ENCODE measurements at places on chromosomes 2 and 18.

- no peak for DNase-seq
Observed at GRCh38 chr2:195779491-195779890, 122.5 kb downstream of the SLC39A10 start.

DNA sequence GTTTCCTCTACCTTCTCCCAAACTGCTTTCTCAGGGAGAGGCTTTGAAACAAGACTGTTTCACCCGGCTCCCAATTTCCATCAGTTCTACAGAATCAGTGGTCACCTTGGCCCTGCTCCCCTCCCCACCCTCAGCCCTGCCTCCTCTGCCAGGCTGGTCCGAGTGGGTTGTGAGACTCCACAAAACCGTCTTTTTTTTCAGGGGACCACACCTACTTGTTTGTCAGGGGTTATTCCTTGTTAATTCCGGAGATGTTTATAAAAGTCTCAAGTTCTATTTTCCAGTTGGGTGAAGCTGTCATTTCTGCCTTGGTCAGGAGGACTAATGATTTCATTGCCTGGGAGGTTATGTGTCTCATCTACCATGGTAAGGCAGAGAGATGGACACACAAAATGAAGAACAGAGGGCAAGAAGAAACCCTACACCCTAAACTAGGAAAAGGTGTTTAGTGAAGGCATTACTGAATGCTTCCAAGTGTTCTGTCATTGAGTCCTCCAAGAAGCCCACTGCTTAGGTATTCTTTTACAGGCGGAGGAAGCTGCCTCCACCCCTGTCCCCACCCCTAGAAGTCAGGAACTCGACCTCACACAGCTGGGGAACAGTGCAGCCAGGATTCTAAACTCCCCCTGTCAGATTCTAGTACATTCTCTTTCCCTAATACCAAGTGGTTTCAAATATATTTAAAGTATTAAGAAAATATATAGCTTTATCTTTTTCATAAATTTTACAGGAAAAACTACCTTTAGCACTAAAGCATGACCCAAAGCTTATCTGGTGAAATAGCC lies 46.3 kb downstream of the COPS8 start:
- DNase-seq, result no peak

DNA sequence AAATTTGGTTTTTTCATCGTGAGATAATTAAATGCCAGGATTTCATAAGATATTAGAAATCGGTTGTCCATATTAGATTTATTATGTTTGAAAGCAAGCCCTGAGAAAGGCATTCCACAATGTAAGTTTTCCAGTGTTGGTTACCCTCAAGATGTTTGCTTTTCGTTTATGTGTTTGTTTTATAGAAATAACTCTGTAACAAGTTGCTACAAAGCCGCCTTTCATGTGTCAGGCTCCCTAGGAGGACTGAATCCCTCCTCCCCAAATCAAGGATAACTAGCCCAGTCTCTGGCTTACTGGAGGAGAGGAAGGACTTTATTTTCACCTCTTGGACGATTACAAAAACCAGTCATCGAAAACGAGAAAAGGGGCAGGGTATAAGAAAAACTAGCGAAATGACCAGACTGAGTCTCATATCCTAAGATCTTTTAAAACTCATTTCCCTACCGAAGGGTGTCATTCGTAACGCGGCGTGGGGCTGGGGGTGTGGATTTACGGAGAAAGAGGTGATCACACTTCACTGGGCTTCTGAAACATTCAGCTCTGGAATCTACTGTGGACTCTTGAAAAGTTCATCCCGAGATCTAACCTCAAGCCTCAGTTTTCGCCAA lies 1.0 kb upstream of the PEX13 start:
- DNase-seq, result no peak

DNA sequence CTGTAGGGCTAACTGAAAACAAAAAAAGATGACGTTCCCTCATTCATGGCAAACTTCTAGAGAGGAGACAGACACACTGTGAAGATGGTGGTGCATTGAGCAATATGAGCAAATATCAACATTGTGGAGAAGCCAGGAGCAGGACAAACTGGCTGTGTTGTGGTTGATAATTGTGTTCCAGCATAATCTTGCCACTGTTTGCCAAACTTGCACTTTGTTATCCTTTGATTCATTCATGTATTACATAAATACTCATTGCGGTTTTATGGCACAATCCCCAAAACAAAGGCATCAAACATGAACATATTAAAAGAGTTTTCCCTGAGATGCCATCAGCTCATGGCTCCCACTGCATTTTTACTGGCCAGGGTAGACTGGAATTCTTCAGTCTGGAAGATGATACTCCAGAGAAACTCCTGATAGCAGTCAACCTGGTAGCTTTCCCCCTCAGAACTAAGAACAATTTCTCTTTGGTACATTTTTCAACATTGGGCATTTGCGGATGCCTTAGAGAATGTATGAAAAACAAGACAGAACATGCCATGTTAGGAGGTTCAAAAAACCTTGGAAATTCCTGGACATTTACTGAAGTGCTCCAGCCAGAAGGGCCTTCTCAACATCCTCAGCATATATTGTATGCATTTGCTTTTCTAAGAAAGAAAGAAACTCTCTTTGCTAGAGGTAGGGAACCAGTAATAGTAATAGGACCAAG lies 487.4 kb upstream of the CELF4 start:
- no peak for DNase-seq

- no peak for DNase-seq
Observed at GRCh38 chr2:38237311-38237710, 139.8 kb downstream of the ATL2 start.

Measured in NT2/D1 (cell line).